ENCODE measurements at places on chromosomes 1 and 21.

GRCh38 chr1:228003461-228004330 lies 3.1 kb upstream of the WNT3A start:
- no peak for DNase-seq

DNA sequence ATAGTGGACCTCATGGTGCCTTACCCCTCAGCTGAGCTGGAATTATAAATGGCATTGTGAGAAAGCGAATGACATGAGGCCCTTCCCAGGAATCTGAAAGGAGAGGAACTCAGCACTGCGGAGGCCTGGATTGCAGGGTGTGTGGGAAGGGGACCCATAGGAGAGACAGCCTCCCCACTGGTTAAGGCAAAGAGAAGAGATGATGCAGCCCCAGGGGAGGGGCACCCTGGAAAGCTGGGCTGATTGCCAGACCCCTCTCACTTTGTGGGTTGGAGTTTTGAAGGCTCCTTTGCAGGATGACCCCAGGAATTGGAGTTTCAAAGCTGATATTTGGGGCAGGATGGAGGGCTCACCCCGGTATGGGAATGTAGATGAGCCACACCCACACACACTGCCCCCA lies 2.0 kb downstream of the NPPB start:
- no peak for DNase-seq

GRCh38 chr1:212186427-212187207 lies 98.6 kb upstream of the PPP2R5A start:
- DNase-seq = no peak

GRCh38 chr1:164664127-164664526 lies 105.1 kb downstream of the PBX1 start:
- DNase-seq = no peak

DNA sequence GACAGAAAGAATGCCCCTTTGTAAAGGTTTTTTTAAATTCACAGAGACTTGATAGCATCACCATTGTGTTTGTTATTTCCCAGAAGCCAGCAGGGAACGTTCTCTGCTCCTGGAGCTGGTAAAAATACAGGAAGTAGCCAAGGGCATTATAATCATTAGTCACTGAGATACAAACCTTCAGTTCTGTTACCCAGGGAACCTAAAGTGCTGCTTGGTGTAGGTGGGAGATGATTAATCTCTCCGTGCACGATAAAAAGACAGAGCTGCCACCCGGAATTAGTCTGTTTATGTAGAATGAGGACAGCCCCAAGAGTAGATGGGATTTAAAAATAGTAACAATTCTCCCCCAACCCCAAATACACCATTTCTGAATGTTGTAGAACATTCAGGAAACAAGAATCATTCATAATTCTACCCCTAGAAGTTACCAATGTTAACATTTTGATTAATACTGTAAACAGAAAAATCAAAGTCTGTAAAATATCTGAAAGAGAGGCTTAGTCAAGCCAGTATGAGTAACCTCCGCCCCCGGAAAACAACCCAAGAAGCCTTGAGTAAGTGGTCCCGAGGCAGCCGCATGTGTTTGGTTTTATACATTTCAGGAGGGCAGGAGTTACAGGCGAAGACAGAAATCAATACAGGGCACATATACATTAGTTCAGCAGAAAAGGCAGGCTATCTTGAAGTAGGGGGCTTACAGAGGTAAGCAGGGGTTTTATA lies 45.3 kb upstream of the CTBS start:
- no peak for DNase-seq

GRCh38 chr1:53330819-53331218 lies 2.9 kb upstream of the LRP8 start:
- DNase-seq = no peak

DNA sequence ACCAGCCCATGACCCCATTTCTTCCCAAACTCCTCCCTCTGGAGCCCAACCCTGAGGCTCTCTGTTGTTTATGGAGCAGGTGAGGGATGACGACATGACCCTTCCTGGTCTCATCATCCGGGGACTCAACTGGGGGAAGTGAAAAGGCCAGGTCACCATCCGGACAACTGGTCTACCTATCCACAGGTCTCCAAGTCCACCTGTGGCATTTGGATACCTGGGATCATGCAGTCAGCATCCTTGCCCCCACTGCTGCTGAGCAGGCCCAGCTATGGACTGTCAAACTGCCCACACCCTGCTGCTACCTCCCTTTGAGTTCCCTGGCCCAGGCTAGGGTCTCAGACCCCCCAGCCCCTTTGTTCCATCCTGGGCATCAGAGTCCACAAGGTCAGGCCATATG lies 60.0 kb upstream of the LAPTM5 start:
- DNase-seq = no peak

DNA sequence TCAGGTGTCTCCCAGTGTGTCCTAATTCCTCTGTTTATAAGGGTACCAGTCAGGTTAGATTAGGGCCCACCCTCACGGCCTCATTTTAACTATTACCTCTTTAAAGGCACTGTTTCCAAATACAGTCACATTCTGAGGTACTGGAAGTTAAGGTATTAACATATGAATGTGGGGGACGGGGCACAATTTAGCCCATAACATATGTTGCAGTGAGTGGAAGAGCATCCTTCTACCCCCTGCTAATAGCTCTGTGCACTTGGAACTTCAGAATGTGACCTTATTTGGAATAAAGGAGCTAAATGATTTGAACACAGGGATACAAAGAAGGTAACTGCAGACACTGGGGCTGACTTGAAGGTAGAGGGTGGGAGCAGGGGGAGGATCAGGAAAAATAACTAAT lies 67.3 kb upstream of the ADGRL2 start:
- no peak for DNase-seq

- DNase-seq = no peak
Observed at GRCh38 chr1:100009458-100009857, 39.7 kb downstream of the SLC35A3 start.

DNA sequence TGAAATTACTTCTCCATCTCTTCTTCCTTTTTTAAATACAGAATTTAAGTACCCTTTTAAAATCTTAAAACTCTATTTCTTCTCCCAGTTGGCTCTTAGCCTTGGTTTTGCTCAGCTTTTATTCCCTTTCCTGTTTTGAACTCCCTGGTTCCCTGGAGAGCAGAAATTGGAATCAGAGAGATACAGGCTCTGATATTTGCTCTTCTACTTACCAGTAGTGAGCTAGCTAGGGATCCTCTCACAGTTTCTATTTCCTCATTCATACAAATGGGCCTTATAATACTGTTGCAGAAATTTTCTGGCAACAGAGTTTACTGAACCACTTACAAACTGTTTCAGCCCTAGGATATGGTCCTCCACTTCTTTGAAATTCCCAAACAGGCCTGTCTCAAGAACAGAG lies 606.3 kb downstream of the NUF2 start:
- no peak for DNase-seq

GRCh38 chr21:37348664-37349063 lies 17.9 kb upstream of the DYRK1A start:
- no peak for DNase-seq

GRCh38 chr1:90370686-90371447 lies 346.2 kb downstream of the BARHL2 start:
- no peak for DNase-seq

DNA sequence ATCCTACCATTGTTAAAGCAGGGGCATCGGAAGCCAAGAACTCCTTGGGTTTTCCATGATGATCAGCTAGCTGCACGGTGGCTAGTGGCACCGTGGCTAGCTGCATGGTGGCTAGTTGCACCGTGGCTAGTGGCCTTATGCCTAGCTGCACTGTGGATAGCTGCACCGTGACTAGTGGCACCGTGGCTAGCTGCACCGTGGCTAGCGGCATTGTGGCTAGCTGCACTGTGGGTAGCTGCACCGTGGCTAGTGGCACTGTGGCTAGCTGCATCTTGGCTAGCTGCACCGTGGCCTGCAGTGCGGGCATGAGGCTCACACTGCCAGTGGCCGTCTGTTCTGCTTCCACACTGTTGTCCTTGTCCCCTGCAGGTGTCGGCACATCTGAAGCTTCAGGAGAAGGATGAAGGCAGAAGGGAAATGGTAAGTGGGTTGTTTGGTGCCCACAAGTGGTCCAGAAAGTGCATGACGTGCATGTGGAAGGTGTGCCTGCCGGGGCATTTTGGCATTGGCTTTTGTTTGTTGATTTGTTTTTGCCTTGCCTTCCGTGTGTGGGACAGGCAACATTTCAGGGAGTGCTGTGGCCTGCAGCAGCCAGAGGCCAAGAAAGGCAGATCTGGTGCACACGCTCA lies 38.6 kb downstream of the TFF3 start:
- DNase-seq = no peak

GRCh38 chr1:116066868-116067565 lies 44.2 kb upstream of the MAB21L3 start:
- DNase-seq = no peak

GRCh38 chr1:55196433-55197035 lies 18.6 kb downstream of the USP24 start:
- DNase-seq = no peak

- no peak for DNase-seq
Observed at GRCh38 chr21:28172376-28172775, 820.3 kb downstream of the LTN1 start.

DNA sequence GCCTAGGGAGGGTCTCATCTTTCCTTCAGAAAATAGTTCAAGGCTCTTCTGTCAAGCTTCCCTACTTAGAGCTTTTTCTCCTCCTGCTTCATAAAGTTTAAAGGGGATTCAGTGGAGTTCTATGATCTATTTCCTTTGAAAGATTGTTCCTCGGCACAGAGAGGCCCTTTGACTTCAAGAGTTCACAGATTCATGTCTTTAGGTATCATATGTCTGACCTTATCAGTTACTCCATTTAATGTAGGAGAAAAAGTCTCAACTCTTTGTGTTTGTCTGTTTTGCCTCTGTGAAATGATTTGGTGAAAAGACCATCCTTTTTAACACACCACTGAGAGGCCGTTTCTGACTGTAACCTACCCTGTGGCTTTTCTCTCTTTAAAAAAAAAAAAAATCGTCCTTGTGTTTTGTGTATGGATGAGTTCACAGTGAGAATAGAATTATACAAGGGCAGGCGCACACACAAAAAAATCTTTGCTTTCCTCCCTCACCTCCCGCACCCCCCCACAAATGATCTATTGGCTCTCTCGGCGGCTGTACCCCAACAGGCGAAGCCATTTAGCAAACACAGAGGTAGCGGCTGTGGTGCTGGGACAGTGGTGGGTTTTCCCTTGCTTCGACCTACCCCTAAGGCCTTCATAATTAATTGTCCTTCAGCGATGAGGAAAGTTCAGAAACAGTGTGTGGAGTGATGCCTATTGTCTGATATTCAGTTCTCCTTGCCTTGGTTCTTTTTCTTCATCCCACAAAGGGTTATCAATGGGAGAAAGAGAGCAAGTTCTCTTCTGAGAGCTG lies 29.6 kb downstream of the PROX1 start:
- no peak for DNase-seq

DNA sequence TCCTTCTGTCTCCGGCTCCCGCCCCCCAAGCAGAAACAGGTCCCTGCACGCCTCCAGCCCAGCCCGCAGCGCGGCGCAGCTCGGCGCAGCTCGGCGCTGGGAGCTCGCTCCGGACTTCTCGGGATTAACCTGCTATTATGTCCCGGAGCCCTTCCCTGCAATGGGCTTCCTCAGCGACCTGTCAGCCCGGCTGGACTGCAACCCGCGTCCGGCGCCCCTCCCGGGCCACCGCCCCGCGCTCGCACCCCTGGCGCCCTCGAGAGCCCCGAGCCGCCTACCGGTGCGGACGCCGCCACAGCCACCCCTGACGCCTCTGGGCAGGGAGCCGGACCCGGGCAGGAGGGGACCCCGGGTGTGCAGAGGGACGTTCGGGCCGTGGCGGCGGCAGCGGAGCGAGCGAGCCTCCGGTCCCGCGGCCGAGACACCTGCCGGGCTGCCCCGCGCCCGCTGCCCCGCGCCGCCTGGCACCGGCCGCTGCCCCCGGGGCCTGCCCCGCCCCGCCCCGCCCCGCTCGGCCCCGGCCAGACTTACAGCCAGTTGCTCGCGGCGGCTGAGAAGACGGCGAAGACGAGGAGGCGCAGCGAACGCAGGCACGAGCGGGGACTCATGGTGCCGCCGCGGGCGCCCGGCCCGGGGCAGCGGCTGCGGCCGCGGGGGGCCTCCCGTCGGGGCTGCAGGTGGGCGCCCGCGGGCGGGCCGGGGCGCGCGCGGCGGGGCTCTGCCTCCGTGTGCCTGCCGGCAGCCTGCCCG lies 407 bp downstream of the WNT4 start:
- no peak for DNase-seq
